ENCODE measurements at places on chromosomes 7 and 10.

DNA sequence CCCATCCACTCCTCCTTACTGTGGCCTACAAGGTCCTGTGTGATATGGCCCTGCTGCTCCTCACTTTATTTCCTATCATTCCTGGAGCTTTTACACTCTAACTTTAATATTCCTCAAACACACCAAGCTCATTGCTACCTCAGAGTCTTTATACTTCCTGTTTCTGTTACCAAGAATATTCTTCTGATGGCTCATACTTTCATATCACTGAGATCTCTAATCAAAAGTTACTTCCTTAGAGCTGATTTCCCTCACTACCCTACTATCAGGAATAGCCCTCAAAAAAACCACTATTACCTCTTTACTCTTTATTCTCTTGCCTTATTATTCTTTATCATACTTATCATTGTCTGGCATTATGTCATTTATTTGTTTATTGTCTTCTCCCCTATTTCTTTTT, 5.8 kb upstream of the PPP3CB start:
- DNase-seq = no peak

- DNase-seq = no peak
These were observed 125.3 kb downstream of the SAMD9 start for GRCh38 chr7:92992483-92992882.

DNA sequence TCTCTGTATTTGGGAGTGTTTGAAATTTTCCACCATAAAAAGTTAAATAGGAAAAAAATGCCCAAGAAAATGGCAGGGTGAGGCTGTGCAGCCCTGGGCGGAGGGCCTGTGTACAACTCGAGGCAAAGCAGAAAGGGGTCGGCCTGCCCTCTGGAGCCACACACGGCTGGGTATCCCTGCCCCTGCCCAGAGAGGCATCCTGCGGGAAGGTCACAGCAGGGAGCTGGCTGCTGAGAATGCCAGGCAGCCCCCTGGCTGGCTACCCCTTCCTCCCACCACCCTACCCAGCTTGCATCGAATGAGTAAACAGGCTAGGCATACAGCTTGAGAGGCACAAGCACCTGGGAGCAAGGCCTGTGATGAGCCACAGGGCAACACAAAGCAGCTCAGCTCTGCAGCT, 46.1 kb downstream of the CAMK2B start:
- DNase-seq = no peak

- no peak for DNase-seq
These were observed 44.2 kb downstream of the LRMDA start for GRCh38 chr10:75475460-75476182.

- no peak for DNase-seq
These were observed 354.8 kb upstream of the SEMA3A start for GRCh38 chr7:84549409-84549808.

- DNase-seq = no peak
These were observed 21.9 kb upstream of the GATAD1 start for GRCh38 chr7:92425311-92425947.

- no peak for DNase-seq
These were observed 399.7 kb downstream of the CDC14C start for GRCh38 chr7:49324040-49324439.
